Transverse colon (tissue), 4 donors: ENCODE measurements at places on chromosomes 13 and 19. TPM values are rescaled to one million over a fixed set of nuclear protein-coding genes. Genes with fewer than 3 reads are reported as not detected.

DNA sequence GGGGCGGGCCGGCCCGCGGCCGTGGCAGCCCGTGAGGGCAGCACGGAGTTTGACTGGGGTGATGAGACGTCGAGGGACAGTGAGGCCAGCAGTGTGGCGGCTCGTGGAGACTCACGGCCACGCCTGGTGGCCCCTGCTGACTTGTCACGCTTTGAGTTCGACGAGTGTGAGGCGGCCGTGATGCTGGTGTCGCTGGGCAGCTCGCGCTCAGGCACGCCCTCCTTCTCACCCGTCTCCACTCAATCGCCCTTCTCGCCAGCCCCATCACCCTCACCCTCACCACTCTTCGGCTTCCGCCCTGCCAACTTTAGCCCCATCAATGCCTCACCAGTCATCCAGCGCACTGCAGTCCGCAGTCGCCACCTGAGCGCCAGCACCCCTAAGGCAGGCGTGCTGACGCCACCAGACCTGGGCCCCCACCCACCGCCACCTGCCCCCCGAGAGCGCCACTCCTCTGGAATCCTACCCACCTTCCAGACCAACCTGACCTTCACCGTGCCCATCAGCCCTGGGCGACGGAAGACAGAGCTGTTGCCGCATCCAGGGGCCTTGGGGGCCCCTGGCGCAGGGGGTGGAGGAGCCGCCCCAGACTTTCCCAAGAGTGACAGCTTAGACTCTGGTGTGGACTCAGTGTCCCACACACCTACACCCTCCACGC is 4.5 kb downstream of the CIC start:
- DNase-seq = no peak
- peaks cover 29% of the 10 kb centered on the region for H3K4me1 ChIP-seq
- no peak overlapping the region for H3K27ac ChIP-seq

GRCh38 chr13:101123028-101123427 is 293.3 kb downstream of the NALCN start:
- H3K27me3 ChIP-seq = no peaks in the 10 kb centered on the region
- DNase-seq = no peak
- no peaks in the 10 kb centered on the region for H3K36me3 ChIP-seq

DNA sequence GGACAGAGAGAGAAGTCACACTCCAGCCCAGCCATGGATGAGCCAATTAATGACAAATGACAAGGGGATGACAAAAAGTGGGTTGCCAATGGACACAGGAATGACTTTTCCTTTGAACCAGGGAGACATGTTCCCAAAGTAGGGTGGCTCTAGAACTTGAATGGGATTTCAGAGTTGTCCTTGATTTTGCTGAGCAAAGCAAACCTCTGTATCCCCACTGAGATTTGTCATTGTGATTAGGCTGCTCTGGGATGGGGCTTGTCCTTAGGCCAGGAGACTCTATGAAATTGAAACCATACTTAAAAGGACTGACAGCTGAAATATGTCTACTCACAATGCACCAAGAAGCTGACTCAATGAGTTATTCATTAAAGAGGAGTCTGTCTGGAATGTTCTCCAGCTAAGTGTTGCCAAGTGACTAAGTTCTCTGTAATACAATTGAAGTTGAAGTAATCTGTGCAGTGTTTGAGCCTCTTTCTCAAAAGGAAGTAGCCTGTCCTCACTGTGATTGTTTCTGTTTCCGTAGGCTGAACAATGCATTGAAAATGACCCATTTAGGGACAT is 69.0 kb upstream of the PCDH9 start:
- H3K4me1 ChIP-seq = no peaks in the 10 kb centered on the region
- no peaks in the 10 kb centered on the region for H3K27me3 ChIP-seq
- no peak overlapping the region for H3K27ac ChIP-seq
- DNase-seq = no peak
- no peaks in the 10 kb centered on the region for H3K36me3 ChIP-seq
- H3K4me3 ChIP-seq = no peak overlapping the region

DNA sequence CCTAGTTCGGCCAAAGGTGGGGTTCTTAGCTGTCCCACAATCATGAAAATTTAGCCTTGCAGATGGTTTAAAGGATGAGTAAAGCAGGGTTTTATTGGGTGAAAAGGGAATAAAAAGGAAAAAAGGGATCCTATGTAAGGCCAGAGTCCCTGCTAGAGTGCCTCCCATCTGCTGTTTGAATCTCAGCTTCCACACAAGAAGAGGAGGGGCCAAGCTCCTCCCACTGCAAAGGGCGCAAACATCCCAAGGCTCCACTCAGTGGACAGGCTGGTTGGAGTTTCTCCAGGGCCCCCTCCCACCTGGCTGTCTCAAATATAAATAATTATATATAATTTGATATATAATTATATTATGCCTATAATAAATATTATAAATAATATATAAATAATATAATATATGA is 1272.1 kb upstream of the PCDH20 start:
- H3K36me3 ChIP-seq = no peaks in the 10 kb centered on the region
- DNase-seq = no peak
- no peak overlapping the region for H3K4me3 ChIP-seq
- H3K27ac ChIP-seq = no peak overlapping the region

DNA sequence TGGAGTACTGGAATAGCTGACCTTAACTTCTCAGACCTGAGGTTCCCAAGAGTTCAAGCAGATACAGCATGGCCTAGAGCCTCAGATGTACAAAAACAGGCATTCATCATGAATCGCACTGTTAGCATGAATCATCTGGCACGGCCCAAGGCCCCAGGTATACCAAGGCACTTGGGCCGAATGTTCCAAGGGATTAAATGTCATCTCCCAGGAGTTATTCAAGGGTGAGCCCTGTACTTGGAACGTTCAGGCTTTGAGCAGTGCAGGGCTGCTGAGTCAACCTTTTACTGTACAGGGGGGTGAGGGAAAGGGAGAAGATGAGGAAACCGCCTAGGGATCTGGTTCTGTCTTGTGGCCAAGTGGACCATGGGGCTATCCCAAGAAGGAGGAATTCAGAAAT is 6.3 kb downstream of the KLK3 start:
- DNase-seq = no peak
- H3K27ac ChIP-seq = no peak overlapping the region
- no peaks in the 10 kb centered on the region for H3K4me1 ChIP-seq
- no peak overlapping the region for H3K4me3 ChIP-seq

The LPAR2 gene
- 28.4 TPM for total RNA-seq

The GRWD1 gene
- total RNA-seq = 15.2 TPM

The CCDC70 gene
- not detected for total RNA-seq
